ENCODE measurements at places on chromosomes 7 and 10.

- no peak for DNase-seq
Measured at GRCh38 chr10:104258209-104258608, 3.5 kb downstream of the GSTO1 start.

DNA sequence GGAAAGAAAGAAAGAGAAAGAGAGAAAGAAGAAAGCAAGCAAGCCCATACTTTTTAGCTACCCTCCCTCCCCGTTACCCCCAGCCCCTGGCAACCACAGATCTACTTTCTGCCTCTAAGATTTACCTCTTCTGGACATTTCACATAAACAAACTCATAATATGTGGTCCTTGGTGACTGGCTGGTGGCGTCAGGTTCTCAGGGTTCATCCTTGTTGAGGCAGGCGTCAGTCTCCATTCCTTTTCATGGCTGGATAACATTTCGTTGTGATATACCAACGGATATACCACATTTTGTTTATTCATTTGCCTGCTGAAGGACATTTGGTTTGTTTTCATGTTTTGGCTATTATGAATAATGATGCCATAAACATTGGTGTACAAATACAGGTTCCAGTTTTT lies 30.5 kb downstream of the CDH23 start:
- no peak for DNase-seq

- DNase-seq, result no peak
Measured at GRCh38 chr7:71186535-71187057, 54.7 kb downstream of the GALNT17 start.

- no peak for DNase-seq
Measured at GRCh38 chr10:103791858-103792257, 63.5 kb downstream of the SH3PXD2A start.

DNA sequence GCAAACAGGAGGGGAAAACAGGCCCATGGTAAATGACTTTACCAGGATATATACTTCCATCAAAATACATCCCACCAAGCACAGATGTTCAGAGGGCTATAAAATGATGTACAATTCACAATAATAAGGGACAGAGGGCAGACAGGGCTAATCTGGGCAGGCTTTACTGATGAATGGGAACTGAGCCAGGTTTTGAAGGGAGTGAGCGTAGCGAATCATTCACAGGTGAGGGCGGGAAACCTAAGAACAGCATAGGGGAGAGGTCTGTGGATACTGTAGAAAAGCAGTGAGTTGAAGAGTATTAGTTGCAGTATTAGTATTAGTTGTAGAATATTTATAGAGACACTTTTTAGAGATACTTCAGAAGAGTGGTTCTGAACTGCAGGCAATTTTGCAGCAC lies 180.8 kb downstream of the JAZF1 start:
- DNase-seq, result no peak

DNA sequence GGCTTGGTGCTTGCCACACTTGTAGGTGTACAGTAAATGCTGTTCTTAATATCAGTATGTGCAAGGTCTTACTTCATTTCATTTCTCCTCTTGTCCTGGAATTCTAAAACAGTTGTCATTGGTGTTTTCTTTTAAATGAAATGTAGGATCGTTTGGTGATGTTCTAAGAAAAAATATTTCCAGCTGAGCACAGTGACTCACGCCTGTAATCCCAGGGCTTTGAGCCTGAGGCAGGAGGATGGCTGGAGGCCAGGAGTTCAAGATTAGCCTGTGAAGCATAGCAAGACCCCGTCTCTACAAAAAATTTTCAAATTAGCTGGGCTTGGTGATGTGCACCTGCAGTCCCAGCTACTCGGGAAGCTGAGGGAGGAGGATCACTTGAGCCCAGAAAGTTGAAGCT lies 32.6 kb upstream of the ELN start:
- no peak for DNase-seq

DNA sequence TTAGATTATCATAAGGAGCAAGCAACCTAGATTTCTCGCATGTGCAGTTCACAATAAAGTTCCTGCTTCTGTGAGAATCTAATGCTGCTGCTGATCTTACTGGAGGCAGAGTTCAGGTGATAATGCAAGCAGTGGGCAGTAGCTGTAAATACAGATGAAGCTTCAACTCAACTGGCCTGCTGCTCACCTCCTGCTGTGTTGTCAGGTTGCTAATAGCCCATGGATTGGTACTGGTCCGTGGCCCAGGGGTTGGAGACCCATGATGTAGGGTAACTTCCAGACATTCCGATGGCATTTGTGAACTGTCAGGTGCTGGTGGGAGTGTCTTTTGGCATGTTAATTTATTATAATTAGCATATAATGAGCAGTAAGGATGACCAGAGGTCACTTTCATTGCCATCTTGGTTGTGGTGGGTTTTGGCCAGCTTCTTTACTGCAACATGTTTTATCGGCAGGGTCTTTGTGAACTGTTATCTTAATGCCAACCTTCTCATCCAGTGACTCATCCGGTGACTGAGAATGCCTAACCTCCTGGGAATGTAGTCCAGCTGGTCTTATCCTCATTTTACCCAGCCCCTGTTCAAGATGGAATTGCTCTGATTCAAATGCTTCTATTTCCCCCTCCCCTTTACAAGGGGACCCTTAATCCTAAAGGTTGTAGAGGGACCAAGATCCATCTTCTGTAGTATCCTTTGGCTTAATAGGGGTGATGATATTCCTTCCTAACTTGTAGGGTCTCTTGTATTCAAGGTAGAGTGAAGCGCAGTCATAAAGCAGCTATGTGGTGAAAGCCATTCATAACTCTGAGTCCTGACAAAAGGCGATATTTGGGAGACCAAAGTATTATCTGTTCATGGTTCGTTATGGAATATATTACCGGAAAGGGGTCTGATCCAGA lies 165.8 kb downstream of the CCSER2 start:
- DNase-seq, result peak; percentile 12

DNA sequence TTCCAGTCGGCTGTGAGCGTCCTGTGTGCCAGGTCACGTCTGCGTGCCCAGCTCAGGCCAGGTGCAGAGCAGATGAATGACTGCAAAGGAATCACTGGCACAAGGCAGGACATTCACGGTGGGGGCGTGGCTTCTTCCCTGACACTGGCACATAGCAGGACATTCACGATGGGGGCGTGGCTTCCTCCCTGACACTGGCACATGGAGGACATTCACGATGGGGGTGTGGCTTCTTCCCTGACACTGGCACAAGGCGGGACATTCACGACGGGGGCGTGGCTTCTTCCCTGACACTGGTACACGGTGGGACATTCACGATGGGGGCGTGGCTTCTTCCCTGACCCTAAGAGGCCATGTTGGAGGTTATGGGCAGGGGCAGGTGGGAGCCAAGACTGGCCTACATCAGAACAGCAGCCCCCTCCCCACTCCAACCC lies 64.3 kb downstream of the MYL10 start:
- no peak for DNase-seq

- peak; percentile 37 for DNase-seq
Measured at GRCh38 chr7:29442146-29442545, 121.5 kb upstream of the PRR15 start.

GRCh38 chr7:135178364-135178763 lies 7.9 kb upstream of the CYREN start:
- no peak for DNase-seq

DNA sequence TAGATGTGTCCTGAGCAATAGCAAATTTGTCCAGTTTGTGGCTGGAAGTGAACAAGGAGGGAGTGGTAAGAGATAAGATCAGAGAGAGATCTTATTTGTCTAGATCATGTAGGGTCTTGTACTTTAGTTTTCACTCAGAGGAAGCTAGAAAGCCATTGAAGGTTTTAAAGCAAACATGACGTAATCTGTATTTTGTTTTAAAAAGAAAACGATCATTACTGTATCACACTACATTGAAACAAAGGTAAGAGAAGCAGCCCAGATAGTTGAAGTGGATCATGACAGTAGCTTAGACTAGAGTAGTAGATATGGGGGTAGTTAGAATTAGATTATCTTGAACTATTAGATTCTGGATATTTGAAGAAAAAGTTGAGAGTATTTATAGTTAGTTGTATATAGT lies 23.6 kb upstream of the ZNF804B start:
- no peak for DNase-seq

GRCh38 chr10:72930276-72930675 lies 24.3 kb downstream of the PLA2G12B start:
- DNase-seq, result no peak

GRCh38 chr7:134768243-134768642 lies 11.2 kb upstream of the CALD1 start:
- no peak for DNase-seq

- no peak for DNase-seq
Measured at GRCh38 chr10:1824928-1825327, 87.6 kb upstream of the ADARB2 start.

DNA sequence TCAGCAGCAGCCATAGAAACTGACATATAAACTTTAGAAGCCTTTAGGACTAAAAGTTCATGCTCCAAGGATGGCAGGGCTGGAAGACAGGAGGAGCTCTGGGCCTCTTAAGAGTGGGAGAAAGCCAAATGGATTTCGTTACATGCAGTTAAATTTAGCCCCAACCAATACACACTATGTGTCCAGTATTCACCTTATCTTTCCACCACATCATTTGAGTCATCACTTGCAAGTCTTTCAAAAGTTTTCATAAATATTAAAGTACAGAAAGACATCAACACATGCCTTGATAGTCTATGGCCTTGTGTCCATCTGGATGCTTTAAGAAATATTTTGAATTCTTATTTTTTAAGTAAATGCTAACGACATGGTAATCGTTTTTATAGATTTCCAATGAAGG lies 392.4 kb upstream of the LRRN3 start:
- no peak for DNase-seq

- no peak for DNase-seq
Measured at GRCh38 chr7:55157764-55158105, 138.9 kb downstream of the EGFR start.

- DNase-seq, result no peak
Measured at GRCh38 chr7:23471106-23471859, 992 bp upstream of the IGF2BP3 start.

DNA sequence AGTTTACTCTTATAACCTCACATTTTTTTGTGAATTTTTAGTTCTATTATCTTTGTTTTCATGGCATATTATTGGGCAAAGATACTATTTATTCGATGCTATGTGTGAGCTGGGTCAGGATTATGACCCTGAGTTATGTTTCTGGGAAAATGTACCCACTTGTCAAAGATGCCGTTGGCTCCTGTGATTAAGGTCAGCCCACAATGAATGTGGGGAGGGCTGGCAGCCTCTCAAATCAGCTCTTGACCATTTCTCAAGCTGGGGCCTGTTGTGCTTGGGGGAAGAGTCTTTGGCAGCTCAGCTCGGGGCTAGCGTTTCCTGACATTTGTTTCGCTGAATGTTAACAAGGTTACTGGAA lies 97.5 kb downstream of the TCF7L2 start:
- DNase-seq, result no peak

- DNase-seq, result no peak
Measured at GRCh38 chr10:125605167-125605566, 77.8 kb downstream of the TEX36 start.

DNA sequence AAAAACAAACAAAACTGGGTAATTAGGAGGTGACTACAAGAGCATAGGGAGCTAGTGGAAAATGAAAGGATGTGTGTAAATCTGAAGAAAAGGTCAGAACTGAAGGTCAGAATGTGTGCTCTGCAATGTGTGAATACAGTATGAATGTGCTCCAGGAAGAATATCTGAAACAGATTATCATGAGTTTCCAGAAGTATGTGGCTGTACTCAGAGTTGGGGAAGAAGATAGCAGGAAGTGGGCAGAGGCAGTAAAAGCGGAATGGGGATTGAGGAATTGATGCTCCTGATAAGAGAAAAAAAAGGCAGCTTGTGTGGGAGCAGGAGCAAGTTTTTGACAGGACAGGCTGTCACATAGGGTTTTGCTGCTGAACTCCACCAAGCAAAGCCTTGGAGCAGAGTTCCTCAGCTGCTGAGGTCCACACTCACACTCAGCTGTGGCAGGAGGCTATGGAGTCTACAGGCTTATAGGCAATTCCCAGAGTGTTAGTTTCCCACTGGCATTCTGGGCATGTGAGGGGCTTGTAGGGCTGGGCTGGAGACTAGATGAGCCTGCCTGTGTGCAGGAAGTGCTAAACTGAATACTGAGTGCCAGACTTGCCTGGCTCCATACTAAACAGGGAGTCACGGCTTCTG lies 22.9 kb downstream of the H2AZ2 start:
- DNase-seq, result peak; percentile 19

GRCh38 chr7:90613088-90613498 lies 17.0 kb downstream of the CDK14 start:
- no peak for DNase-seq

DNA sequence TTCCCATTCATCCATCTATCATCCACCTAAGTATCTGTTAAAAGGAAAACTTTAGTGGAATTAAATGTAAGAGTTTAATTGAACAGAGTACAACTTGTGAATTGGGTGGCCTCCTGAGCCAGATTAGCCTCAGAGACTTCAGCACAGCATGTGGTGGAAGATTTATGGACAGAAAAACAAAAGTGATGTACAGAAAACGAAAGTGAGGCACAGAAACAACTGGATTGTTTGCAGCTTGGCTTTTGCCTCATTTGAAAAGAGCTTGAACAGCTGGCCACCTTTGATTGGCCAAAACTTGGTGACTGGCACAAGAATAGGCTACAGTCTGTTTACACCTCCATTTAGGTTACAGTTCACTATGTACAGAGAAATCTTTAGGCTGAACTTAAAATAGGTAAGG lies 1463.4 kb upstream of the CELF2 start:
- DNase-seq, result no peak

DNA sequence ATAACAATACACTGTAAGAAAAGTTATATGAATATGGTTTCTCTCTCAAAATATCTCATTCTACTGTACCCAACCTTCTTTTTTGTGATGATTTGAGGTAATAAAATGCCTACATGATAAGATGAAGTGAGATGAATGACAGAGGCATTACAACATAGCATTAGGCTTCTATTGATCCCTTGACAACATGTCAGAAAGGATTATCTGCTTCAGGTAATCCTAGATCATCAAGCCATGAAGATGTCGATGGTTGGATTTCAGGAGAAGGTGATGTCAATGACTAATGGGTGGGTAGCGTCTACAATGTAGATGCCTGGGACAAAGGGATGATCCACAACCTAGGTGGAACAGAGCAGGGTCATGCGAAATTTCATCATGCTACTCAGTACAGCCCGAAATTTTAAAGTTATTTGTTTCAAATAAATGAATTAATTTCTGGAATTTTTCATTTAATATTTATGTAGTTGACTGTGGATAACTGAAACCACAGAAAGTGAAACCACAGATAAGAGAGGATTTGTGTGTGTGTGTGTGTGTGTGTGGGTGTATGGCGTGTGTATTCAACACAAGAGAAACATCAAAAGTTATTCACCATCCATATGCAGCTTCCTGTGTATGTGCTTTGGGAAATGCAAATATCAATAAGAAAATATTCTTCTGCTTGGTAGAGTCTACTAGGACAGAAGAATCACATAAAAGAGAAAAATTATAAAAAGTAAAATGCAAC lies 77.0 kb downstream of the MAGI2 start:
- no peak for DNase-seq

DNA sequence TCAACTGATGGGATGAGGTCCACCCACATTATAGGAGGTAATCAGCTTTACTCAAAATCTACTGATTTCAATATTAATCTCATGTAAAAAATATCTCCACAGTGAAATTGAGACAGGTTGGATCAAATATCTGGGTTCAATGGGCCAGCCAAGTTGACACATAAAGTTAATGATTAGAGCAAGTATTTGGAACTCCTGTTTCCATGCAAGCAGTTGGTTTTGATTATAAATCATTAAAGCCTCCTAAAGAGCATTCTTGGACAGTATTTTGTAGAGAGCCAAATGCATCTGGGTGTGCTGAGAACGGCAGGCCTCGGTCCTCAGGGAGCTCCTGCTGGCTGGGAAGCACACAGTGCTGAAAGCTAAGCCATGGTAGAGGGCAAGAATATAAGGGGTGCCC lies 126.9 kb upstream of the BTBD16 start:
- DNase-seq, result no peak

Data from HFF-Myc (cell line).